ENCODE measurements at places on chromosomes 6 and 20.
A peak's percentile ranks its signal among the peaks of the same experiment; 100 is the strongest.

- DNase-seq = no peak
These were observed 22.7 kb upstream of the MAPRE1 start for GRCh38 chr20:32796981-32797451.

DNA sequence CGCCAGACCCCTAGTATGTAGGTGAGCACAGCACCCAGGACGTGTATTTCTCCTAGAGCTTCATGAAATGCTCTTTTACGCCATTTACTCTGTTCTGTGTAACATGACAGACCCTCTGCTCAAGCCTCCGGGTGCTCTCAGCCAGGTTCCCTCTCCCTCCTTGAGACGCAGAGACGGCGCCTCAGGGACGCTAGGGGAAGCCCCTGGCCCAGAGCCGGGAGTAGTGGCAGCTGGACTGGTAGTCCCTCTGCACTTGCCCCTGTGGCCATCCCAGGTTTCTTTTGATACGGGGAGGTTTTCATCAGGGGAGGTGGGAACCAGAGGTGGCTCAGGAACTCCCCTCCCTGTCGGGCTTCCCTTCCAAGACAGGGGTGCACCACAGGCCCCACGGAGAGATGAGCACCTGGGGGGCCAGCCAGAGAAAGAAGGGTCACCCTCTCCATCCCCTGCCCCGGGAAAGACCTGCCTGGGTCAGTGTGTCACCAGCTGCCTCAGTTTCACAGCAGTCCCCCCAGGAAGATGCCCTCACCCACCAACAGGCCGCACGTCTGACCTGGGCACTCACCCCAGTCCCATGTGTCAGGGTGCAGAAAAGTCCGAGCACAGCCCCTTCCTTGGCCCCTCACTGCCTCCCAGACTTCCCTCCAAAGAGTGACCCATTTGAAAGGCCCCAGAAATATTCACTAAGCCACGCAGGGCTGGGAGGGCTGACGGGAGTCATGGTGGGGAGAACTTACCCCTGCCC, 58.1 kb upstream of the AFDN start:
- no peak for DNase-seq

- no peak for DNase-seq
These were observed 28.1 kb downstream of the PYGB start for GRCh38 chr20:25275813-25276532.

DNA sequence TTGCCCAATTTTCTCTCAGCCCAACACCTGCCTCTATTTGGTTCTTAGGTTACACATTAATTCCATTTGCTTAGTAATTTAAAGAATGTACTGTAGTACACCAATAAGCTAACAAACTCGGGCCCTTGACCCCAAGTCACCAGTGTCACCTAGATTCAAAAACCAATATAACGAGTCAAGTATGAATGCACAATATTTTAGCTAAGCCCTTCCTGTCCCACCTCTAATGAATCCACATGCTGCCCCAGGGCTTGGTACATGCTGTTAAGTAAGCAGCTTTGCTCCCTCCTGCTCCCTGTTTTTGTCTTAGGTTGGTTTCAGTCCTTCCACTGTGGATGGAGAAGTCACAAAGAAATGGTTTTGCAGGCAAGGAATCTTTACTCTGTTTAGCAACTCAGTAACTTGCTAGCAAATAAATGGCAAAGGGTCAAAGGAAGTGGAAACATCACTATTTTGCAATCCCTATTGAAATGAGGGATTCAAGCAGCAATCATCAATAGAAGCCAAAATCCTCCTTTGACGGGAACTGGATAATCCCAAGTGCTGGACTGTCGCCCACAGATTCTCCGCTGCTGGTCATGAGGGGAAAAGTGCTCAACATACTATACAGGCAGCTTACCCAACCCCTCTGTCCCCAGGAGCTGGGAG, 5.0 kb upstream of the MPC1 start:
- DNase-seq = no peak

DNA sequence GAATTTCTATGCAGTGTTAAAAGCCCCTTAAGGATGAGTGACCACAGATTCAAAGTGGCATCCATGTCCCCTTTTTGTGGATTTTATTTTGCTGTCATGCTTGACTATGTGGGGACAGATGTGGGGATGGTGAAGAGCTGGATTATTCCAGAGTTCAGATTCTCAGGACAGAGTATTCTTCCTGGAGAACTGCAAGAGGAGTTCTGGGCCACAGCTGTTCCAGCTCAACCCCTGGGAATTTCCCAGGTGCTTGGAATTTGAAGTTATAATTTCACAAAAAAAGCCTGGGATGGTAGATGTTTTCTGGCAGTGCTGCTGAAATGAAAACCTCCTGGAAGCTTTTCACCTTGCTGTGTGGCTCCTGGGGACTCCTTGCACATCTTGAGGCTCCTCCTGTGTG, 671.8 kb upstream of the MARCKS start:
- no peak for DNase-seq

DNA sequence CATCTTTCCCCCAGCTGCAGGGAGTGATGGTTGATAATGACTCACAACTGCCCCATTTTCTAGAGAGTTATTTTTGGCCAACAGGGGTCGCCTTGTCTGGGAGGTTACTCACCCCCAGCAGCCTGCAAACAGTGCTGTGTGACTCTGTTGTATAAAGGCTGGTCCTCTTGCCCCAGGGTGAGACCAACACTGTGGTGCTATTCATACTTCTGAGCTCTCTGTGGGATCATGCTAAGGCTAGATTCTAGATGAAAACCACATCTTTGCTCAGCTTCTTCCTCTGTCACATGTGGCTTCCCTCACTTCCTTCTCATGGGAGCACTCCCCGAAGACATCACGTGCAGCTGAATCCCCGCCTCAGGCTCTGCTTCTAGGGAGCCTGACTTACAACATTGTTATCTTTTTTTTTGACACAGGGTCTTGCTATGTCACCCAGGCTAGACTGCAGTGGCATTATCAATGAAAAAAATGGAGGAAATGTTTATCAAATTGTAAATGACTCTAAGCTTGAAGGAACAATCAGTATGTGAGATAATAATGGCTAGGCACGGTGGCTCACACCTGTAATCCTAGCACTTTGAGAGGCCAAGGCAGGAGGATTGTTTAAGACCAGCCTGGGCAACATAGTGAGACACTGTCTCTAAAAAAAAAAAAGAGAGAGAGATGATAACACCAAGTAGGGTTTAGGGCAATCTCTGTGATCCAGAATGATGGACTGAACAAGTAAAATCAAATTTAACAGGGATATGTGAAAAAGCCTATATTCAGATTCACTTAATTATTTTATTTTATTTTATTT, 55.7 kb upstream of the SLC23A2 start:
- DNase-seq = peak; percentile 63

GRCh38 chr6:151399679-151400078, 8.3 kb upstream of the ZBTB2 start:
- no peak for DNase-seq

DNA sequence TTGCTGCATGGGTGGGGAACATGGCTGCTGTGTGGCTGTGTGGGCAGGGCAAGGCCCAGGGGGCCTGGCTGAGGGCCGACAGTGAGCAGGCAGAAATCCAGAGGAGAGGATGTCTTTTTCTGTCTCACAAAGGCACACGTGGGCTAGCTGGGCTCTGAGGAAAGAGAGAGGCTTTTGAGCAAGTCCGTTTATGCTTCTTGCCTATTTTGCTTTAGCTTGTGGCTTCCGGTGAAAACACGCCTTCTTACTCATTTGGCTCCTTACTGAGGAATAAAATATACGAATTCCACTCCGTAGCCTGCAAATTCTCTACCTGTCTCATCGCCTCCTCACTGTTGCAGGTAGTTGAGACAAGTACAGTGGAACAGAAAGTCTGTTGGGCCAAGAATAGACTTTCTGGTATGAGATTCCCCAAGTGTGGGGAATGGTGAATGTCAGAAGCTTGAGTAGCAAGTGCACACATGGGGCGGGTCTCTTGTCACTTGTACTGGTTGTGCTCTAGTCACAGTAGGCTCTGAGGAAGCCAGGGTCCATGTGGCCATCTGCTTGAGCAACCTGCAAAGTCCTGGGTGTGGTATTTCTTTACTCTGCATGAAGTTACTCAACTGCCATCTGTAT, 28.4 kb downstream of the WRNIP1 start:
- DNase-seq = no peak

- no peak for DNase-seq
These were observed 995.3 kb upstream of the FLRT3 start for GRCh38 chr20:15332711-15333160.

GRCh38 chr6:110414669-110415068, 706 bp downstream of the DDO start:
- DNase-seq = no peak

GRCh38 chr6:47027315-47027714, 14.8 kb downstream of the ADGRF1 start:
- DNase-seq = no peak

GRCh38 chr20:45822857-45823256, 4.3 kb downstream of the TNNC2 start:
- no peak for DNase-seq

GRCh38 chr6:150887978-150888563, 22.6 kb downstream of the MTHFD1L start:
- DNase-seq = no peak

DNA sequence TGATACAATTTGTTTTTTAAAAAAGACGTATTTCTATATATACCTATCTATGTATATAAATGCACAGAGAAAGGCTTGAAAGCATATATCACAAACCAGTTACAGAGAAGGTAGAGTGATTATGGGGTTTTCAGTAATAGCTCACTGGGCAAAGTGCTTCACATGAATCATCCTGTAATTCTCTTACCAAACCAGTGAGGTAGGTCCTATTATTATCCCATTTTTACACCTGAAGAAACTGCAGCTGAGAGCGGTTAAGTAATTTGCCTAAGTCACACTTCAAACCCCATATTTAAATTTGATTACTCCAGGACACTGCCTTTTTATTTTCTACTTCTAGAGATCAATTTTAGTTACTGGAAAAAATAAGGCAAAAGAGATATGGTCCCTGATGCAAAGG, 4.4 kb downstream of the GSS start:
- DNase-seq = no peak

DNA sequence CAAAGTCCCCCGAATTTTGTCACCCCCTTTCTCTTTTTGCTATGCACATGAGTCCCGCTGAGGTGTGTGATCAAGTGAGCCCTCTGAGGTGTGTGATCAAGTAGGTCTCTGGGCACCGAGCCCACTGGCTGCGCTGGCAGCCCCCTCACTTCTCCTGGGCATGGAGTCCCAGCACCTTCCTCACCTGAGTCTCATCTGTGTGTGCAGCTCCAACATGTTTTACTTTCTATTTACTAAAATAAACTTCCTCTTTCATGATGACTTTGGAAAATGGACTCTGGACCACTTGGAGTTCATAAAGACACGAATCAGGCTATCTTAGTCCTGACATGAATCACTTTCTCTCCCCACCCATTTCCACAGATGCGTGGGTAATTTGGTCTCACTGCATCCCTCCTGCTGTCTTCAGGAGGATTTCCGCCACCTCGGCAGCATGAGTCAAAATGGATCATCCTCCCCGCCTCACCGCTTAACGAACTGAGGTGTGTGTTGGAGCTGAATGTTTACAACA, 39.8 kb downstream of the PRDM1 start:
- DNase-seq = no peak

- no peak for DNase-seq
These were observed 100.8 kb downstream of the RTN4IP1 start for GRCh38 chr6:106528521-106528920.

- DNase-seq = no peak
These were observed 208.3 kb downstream of the PTPRK start for GRCh38 chr6:128311944-128312570.

Measured in stimulated activated CD8-positive, alpha-beta memory T cell treated with anti-CD3 and anti-CD28 coated beads, Interleukin-15, amount 100 ng/mL, for 4 hours (primary cell).